Muscle of back (tissue), 13 donors: ENCODE measurements at places on chromosomes 2 and 18.

DNA sequence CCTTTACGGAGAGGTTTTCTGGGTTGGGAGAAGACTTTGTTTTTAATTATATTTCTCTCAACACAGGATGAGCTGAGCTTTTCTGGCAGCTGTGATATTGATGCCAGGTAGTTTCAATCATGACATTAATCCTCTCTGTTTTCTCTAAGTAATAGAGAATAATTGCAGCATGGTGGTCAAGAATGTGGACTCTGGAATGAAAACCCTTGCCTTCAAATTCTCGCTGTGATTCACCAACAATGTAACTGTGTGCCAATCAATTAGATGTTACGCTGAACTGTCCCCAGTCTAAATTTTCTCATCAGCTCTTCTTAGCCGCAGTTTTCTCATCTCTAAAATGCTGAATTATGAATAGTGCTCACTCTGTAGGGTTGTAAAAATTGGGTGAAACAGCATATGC lies 31.6 kb upstream of the PPM1B start:
- no peak for DNase-seq

DNA sequence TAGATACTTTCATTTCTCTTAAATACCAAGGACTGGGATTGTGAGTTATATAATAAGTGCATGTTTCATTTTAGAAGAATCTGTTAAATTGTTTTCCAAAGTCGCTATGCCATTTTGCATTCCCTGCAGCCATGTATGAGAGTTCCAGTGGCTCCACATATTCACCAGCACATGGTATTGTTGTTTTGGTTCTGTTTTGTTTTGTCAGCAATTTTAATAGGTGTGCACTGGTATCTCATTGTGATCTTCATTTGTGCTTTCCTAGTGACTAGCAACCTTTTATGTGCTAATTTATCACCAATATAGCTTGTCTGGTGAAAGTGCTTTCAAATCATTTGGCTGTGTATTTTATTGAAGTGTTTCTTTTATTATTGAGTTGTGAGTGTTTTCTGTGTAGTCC lies 278.9 kb downstream of the ZNF516 start:
- no peak for DNase-seq

GRCh38 chr2:224039080-224039769 lies at the start of gene SERPINE2:
SERPINE2 (minus strand) TSS chr2:224039286; CDS start chr2:224001900, 37,386 bp downstream.
- DNase-seq: peak; percentile 61

GRCh38 chr2:44121899-44122298 lies 46.8 kb upstream of the PPM1B start:
- no peak for DNase-seq

- DNase-seq: peak; percentile 81
Measured at GRCh38 chr2:8004250-8004681, 677.6 kb upstream of the ID2 start.

DNA sequence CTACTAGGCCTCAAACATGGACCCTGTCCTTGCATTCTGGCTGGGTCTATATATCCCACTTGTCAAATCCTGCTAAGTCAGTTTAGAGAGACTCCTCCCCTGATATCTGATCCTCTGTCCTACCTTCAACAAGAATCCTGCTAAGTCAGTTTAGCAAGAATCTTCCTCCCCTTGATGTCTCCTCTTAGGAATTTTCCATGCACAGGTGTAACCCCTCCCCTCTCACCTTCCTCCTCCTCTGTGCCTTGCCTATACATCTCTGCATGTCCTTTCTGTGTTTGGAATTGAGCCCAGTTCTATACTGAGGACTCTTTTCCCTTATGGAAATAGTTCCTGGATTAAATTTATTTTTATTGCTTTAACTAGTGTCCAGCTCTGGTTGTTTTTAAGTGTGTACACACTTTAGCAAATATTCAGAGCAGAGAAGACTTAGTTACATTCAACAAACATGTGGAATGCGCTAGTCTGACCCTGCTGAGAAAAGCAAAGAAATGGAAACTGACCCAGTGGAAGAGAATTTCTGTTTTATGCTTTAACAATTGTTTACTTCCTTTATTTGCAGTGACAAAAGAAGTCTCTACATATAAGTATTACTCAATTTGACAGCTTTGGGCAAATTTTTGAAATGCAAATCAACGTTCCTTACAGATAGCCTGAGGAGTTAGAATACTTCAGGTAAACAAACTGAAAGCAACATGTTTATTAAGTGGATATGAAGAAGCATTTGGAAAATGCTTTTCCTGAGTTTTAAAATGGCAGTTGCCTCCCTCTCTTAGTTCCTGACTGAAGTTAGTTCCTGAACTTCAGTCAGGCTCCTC lies 80.6 kb downstream of the RIT2 start:
- no peak for DNase-seq

DNA sequence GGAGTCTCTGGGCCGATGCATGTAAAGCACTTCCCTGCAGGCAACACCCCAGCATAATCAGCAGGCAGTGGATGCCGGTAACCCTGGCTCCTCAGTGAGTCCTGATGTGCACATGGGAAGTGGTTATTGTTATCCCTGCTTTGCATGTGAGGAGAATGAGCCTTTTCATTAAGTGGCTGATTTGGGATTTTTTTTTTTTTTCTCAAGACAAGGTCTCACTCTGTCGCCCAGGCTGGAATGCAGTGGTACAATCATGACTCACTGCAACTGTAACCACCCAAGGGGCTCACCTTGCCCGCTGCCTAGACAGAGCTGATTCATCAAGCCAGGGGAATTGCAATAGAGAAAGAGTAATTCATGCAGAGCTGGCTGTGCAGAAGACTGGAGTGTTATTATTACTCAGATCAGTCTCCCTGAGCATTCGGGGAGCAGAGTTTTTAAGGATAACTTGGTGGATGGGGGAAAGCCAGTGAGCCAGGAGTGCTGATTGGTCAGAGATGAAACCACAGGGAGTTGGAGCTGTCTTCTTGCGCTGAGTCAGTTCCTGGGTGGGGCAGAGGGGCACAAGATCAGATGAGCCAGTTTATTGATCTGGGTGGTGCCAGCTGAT lies 95.4 kb downstream of the SOCS6 start:
- DNase-seq: no peak

DNA sequence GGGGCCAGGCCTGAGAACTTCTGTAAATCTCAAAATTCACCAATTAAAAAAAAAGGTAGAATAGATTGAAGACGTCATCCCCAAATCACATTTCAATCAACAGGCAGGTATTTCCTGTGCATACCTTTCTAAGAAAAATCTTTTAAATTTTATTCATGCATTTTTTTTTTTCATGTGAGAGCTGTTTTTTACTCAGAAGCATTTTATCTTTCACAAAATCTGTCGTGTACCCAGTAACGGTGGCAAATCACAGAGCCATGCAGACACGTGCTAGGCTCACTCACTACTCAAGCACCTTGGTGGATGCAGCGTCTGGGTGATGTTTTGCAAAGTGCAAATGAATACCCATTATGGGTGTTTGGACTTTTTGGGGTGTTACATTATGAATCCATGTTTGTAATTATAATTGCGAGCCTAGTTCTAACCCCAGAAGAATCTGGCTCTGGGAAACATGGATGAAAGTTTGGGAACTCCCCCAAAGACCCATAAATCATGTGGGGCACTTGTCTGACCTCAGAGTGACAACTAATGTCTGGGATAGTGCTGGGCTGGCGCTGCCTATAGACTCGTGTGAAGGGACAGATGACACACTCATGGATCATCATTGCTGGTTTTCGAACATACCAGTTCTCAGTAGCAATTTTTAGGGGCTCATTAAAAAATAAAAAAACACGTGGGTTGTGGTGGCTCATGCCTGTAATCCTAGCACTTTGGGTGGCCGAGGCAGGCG lies 335.2 kb downstream of the LPIN1 start:
- no peak for DNase-seq

- DNase-seq: no peak
Measured at GRCh38 chr2:161136696-161137324, 23.4 kb upstream of the TANK start.
